CD4-positive, alpha-beta T cell treated with Interleukin-6 for 4 hours (primary cell): ENCODE measurements at places on chromosomes 6 and 20.

GRCh38 chr6:154388803-154389202 lies 32.2 kb upstream of the IPCEF1 start:
- no peak for DNase-seq

DNA sequence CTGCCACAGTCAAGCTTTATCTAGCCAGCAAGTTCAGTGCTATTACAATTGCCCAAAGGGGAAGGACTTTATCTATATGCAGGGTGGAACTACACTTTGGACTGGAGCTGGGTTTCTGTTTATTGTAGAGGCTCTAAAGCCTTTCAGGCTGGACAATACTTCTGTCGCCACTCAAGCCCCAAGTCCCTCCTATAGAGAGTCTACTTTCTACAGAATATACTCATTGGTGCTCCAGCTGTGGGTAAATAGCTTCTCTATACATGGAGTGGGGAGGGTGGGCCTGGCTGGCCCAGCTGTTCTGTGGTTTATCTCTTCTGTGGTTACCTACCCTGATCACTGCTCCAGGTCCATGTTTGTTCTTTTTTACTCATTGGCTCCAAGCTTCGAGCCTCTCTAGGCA lies 151.8 kb upstream of the MYLIP start:
- DNase-seq, result no peak

- DNase-seq, result no peak
Observed at GRCh38 chr6:6125495-6125894, 118.8 kb upstream of the NRN1 start.

- DNase-seq, result no peak
Observed at GRCh38 chr20:23188377-23189169, 102.4 kb upstream of the CD93 start.

- no peak for DNase-seq
Observed at GRCh38 chr6:46453741-46454316, 37.4 kb downstream of the RCAN2 start.

DNA sequence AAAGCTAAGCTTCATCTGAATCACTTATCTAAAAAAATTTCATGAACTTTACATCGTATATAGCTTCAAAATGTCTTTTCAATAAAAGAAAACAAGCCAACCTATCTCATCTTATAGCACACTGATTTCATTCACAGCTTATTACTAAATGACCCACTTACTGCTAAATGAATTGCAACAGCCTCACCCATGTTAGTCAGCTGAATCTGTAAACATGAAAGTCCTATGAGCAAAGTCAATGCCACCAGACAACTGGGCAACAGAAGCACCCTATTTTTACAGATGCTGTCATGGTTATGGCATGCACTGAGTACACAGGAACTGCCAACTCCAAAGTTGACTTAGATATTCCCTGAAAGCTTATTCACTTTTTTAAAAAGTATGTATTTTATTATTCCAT lies 41.2 kb upstream of the DST start:
- DNase-seq, result no peak

DNA sequence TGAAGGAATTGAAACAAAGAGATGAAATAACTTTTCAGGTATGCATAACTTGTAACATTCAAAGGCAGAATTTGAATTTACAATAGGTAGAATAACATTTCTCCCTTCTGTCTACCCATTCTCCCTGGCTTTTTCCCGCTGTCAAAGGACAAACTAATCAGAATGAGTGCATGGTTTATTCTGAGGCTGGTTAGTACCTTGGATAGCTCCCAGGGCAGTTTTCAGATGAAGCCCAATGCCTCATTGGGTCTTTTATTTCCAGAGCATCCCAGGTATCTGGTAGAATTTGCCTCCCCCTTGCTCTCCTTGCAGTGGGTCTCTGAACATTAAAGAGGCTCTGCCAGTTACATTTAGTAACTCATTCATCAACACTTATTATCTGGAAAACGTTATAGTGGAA lies 665.5 kb downstream of the BCKDHB start:
- DNase-seq, result no peak

DNA sequence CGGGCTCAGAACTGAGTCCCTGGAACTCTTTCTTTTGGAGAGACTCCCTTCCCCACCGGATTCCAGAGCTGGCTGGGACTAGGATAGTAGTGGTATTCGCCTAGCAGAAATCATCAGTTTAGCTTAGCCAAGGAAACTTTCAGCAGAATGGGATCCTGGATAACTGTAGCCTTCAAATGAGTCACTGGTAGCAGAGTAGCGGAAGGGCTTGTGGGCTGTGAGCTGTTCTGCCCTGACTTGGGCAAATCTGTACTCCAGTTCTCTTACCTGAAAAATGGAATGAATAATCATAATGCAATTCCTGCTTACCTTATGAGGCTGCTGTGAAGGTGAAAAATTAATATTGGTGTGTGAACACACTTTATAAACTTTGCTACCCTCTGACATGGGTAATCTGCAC lies 244.3 kb upstream of the CHD6 start:
- DNase-seq, result no peak

GRCh38 chr6:135944120-135944519 lies 92.6 kb downstream of the PDE7B start:
- DNase-seq, result no peak

GRCh38 chr6:45423824-45424450 lies 46.2 kb upstream of the SUPT3H start:
- DNase-seq, result peak; percentile 18

DNA sequence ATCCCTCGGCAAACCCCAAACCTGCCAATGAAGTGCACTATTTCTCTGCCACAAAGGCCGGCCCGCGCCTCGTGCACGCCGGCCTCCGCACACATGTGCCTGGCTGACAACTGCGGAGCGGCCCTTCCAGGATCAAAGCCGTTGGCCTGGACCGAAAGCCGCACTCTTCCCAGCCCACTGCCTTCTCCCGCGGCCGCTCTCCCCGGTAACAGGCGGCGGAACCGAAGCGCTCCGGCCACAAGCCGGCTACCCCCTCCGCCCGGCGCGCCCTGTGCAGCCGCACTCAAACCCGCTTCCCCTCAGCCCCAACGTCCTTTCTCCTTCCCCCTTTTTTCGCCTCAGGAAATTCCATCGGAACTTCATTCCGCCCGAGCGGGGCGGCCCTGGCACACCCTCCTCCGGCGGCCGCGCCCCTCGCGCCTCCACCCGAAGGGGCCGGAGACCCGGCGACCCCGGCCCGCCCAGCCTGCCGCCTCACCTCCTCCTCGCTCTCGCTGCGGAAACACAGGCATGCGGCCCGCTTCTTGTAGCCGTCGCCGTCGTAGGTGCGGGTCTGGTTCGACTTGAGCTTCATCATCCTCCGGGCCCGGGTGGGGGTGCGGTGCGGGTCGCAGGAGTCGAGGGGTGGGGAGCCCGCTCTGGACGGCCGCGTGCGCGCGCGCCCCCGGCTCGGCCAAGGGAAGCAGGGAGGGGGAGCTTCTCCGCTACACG lies 528 bp downstream of the NUDT3 start:
- peak; percentile 63 for DNase-seq

DNA sequence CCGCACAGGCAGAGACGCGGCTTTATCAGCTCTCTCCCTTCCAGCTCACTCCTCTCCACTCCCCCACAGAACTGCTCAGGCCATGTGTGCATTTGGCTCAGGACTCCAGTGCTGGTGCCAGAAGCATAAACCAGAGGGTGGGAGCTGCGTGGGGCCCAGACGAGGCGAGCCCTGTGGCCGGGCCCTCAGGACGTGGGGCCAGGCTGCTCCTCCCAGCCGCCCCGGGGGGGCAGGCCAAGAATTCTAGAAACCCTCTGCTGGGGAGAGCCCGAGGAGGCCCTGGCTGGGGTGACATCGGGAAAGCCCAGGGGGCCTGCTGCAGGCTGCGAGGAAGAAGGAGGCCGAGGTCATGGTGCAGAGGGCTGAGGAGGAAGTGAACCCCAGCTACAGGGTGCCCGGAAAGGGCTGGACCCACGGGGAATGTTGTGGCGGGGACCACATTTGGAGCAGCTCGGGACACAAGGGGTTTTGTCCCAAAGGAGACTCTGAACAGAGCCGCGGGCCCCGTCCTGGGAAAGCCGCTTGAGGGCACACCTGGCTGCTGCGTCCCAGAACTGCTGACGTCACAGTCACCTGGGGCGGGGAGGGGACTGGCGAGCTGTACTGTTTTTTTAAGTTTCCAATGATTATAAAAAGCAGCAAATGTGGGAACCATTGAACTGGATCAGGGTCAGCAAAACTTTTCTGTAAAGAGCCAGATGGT lies 107.1 kb downstream of the BANF2 start:
- no peak for DNase-seq

GRCh38 chr6:38567436-38567835 lies 72.3 kb downstream of the BTBD9 start:
- no peak for DNase-seq

GRCh38 chr6:140393665-140394540 lies 1019.5 kb upstream of the CITED2 start:
- no peak for DNase-seq

- DNase-seq, result no peak
Observed at GRCh38 chr6:4355241-4355640, 219.9 kb upstream of the ECI2 start.

DNA sequence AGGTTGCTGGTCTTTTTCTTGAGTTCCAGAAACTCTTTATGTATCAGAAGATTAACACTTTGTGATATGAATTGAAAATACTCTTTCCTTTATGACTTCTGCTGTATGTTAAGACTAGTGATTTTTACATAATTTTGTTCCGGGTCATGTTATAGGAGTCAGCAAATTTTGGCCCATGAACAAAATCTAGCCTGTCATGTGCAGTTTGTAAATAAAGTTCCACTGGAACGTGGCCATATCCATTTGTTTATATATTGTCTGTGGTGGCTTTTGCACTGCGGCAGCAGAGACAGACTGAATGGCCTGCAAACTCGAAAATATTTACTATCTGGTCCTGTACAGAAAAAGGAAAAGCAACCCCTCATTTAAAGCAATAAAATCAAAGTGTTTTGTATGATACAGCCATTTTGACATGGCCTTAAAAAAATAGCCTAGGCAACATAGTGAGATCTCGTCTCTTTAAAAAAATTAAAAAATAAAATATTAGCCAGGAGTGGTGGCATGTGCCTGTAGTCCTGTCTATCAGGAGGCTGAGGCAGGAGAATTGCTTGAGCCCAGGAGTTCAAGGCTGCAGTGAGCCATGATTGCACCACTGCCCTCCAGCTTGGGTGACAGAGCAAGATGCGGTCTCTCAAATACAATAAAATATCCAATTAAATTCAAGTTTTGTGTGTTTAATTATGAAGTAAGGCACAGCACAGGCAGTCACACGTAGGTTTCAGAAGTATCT lies 36.9 kb downstream of the SNX9 start:
- no peak for DNase-seq

GRCh38 chr6:135323979-135324378 lies 142.9 kb downstream of the MYB start:
- DNase-seq, result no peak

DNA sequence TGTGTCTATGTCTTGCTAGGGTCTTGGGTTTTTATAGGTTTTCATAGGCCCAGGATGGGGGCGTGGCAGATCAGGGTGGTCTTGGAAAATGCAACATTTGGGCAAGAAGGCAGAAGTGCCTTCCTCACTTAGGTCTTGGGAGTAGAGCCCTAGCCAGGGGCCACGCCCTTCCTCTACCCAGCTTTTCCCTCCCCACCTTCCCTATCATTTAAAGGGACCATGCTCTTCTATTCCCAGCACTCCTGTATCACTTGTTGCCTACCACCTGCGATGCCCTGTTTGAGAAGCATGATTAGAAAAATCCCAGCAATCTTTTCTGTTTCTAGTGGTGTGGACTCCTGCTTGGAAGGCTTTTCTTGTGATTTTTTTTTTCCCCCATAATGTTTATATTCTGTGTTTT lies 190.6 kb downstream of the JARID2 start:
- no peak for DNase-seq

- no peak for DNase-seq
Observed at GRCh38 chr6:131967948-131968347, 16.8 kb upstream of the CCN2 start.

DNA sequence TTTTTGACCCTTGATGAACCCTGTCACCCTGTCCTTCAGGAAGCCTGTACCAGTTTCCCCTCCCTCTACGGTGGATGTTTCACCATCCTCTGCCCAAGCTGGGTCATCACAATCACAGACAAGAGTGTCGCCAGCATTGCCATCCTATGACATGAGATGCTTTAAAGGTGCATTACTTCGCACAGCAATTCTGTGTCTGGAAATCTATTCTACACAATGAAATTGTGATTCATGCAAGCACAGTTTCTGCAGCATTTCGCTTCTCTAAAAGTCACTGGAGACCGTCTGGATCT lies 2.5 kb upstream of the ULBP2 start:
- DNase-seq, result no peak

GRCh38 chr6:115896538-115897129 lies 164.1 kb downstream of the FRK start:
- DNase-seq, result no peak

DNA sequence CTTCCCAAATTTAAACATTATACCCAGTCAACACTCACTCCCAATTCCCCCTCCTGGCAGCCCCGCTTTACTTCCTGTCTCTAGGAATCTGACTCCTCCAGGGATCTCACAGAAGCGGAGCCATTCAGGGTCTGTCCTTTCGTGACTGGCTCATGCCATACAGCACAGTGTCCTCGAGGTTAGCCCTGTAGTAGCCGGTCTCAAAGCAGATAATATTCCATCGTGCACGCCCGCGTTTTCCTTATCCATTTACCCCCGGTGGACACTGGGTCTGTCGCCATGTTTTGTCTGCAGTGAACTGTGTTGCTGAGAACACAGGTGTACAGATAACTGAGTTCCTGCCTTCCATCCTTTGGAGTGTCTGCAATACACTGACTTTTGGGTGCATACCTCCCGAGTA lies 95.3 kb downstream of the TTLL2 start:
- DNase-seq, result no peak

- no peak for DNase-seq
Observed at GRCh38 chr6:119333707-119334295, 15.8 kb downstream of the MAN1A1 start.

GRCh38 chr6:54266400-54266923 lies 41.8 kb upstream of the TINAG start:
- no peak for DNase-seq

DNA sequence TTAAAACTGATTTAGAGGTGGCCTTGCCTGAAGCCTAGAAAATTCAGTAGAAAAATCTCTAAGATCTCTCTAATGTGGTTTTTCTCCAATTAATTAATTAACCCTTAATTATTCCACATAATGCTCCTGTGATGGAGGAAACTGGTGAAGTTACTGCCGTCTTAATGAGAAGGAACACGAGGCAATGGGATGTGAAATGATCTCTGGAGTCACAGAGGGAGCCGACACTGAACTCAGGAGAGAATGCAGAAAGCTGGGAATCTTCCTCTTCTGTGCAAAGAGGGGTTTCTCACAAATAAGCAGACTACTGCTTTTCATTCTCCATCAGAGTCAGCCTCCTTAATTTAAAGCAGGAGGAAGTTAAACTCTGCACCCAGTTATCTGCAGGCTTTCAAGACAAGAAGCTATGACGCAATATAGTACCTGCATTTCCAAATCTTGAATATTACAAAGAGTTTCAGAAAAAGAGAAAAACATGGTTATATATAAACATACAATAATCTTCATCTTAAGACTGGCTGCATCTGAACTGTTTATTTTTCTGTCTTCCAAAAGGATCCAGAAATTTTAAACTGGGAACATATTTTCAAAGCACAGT lies 18.1 kb upstream of the SNRPB2 start:
- DNase-seq, result no peak

GRCh38 chr6:34671801-34672656 lies 24.5 kb downstream of the ILRUN start:
- peak; percentile 81 for DNase-seq

GRCh38 chr6:21263531-21264287 lies 329.8 kb upstream of the SOX4 start:
- DNase-seq, result no peak

GRCh38 chr6:165616116-165616515 lies 46.9 kb downstream of the PDE10A start:
- DNase-seq, result no peak
